ENCODE measurements at places on chromosomes 6 and 20. TPM values are rescaled to one million over a fixed set of nuclear protein-coding genes. Genes with fewer than 3 reads are reported as not detected.

GPLD1 gene
- not detected for total RNA-seq

- DNase-seq: no peak
Observed at GRCh38 chr6:13248994-13249393, 79.3 kb downstream of the TBC1D7 start.

- DNase-seq: no peak
Observed at GRCh38 chr6:149615805-149616204, 32.7 kb downstream of the KATNA1 start.

DNA sequence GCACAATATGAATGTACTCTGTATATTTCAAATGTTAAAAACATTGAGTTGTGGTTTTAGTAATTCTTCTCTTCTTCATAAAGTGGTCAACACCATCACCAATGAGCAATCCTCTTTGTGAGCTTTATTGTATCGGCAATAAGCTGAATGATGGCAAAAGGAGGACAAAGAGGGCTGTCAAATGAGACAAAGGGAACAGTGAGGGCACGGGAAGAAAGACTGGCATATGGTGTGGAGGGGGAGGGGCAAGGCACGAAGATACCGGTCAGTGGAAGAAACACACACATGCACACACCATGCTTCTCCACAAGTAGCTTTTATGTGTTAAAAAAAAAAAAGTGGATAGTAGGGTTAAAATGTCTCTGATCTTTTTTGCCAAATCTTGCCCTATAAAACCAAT is 506.8 kb upstream of the CITED2 start:
- DNase-seq: no peak
